ENCODE measurements at places on chromosomes 5 and 9.

DNA sequence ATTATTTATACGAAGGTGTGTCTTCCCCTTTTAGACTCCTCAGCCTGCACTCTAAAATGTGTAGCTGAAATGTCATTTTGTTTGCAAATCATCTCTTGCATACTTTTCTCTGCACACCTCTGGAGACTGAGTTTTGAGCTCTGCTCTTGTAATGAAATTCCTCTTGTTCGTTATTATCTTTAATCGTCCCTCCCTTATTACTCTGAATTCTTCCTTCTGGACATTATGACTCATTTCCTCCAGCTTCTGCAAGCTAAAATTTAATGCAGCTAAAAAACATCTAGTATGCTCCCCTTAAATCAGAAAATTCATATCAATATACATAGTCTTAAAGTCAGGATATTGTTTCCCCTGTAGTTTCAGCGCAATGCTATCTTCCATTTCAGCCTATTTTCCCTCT lies 13.5 kb downstream of the ISL1 start:
- no peak for DNase-seq

DNA sequence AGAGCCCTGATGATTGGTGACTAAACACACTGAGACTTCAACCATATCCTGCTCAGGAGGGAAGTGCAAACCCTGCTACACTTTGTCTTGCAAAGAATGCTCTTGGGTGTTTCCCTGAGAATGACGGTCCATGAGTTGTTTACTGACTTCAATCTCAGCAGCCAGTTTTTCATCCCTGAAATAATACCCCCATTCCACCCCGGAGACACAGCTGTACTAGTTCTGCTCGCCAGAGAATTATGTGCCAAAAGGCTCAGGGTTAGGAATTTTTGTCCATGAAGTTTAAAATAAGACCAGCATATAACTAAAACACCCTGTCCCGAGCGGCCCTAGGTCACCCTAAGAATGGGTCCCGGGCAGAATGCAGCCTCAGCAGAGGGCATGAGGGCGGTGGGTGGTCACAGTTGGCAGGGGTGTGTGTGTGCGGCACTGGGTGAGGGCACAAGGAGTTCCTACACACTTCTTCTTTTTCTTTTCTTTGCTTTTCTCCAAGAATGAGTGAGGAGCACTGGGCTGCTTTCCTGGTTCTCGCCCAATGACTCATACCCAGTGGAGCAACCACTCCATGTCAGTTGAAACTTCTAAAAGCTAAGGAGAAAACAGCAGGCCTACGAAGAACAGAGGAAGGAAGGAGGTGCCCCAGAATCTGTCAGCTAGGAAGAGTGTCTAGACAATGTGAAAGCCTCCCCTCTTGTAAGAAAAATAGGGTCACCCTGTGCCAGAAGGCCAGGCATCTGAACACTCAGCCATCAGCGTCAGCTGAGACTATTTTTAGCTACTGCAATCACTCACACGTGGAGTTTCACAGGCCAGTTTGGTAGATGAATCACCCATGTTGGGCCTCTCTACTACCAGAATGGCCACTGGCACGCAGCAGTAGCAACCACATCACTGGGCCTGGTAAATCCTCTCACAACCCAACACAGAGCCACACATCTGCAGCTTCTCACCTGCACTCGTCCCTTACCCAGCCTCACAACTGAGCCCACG lies 105.9 kb downstream of the DPYSL3 start:
- no peak for DNase-seq

DNA sequence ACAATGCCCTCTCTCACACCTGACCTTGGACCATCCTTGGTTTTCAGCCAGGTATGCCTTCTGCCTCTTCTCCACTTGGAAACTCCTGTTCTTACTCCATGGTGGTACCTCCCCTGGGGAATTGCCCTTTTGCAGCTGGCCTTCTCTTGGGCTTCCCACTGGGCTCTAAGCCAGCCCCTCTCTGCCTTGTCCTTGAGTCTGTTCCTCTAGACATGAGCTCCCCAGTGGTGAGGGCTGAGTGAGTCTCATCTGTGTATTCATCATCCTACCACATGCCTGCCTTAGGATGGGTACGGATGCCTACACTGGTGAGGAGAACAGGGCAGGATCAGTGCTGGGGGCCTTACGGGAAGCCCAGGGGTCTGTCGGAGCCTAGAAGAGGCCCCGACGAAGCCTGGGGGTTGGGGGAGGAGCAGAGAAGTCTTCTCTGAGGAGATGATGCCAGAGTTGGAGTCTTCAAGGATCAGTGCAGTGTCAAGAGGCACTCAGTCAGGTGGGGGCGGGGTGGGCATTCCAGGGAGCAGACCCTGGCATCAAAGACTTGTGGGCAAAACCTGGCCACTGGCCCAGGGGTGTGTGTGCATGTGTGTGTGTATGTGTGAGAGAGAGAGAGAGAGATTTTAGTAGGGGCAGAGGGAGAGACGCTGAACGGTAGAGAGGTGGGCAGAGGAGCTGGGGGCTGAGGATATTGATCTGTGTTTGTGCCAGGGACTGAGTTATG lies 5.2 kb upstream of the CRB2 start:
- no peak for DNase-seq

DNA sequence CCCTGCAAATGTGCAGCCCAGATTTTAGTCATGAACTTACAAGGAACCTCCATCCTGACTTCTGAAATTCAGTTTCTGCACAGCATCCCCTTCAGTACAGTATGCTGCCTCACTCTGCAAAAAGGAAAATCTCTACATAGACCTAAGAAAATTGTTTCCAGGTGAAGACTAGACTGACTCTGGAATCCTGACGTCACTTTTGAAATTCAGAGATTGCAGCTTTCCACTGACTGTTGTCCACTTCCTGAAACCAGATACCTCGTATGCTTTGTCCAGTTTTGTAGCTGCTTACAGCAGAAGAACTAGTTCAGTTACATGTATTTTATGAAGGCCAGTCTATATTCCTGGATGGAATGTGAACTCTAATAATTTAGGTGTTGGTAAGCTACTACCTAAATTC lies 629.3 kb upstream of the ST8SIA4 start:
- DNase-seq, result no peak

DNA sequence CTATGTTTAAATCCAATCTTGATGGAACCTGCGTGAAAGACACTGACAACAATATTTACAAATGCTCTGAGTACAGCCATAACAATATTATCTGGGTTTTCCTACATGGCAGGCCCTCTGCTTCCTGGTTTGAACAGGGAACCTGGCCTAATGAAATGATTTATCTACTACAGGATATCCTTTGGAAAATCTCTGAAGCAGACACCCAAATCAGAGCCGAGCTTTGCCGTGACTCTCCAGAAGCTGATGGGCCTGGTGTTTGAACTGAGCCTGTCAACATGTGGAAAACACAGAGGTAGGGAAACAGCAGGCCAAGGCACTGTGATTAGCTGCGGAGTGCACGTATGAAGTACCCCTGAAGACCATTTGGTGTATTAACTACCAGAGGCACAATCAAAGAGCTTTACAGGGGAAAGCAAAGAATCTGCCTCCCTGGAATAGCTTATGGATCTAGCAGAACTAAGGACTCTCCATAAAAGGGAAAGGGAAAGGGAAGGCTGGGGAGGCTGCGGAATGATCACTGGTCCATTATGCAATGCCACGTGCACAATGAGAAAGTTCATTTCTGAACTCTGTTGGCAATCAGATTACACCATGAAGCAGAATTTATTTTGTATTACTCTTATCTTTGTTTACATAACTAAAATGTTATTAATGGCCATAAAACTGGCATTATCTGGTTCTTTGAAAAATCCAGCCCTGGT lies 321.9 kb downstream of the EBF1 start:
- no peak for DNase-seq

DNA sequence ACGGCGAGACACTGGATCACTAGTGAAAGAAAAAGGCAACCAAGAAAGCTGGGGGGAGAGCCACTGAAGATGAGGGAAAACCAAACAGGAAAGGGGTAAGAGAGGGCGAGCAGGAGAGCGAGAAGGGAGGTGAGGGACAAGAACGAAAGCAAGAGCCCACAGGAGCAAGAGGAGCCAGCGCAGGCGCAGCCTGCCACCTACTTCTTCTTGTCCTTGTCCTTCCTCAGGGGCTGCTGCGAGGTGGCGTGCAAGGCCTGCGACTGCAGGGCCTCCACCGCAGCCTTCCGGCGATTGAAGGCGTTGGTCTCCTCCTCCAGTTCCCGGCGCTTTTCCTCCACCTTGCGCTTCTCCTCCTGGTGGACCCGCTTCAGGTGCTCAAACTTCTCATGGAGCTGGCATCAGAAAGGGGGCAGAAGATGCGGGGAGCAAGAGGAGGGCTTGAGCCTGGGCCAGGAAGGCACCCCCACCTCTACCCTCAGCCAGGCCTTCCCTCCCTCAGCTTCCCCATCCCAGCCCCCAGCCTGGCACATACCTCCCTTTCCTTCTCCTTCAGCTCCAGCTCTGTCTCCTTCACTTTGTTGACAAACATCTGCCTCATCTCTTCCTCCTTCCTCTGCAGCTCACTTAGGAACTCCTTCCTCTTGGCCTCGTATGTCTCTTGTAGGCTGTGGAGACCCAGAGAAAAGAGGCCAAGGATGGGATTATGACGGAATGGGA lies 13.5 kb downstream of the CCNI2 start:
- DNase-seq, result no peak

DNA sequence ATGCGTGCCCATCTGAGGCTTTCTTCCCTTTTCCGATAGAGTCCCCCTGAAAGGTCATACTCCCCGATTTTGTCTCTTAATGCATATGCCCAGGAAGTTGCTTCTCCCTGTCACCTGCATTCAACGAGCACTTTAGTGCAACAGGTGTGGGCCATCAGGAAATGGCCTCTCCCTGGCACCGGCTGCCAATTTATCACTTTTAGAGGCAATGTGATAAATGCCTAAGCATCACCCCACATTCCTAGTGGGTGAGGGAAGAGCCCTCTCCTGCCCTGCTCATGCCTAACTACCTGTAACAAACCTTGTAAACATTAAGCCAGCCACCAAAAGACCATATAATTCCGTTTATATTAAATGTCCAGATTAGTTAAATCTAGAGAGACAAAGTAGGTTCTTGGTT lies 1.1 kb upstream of the SNAPC3 start:
- DNase-seq, result no peak

DNA sequence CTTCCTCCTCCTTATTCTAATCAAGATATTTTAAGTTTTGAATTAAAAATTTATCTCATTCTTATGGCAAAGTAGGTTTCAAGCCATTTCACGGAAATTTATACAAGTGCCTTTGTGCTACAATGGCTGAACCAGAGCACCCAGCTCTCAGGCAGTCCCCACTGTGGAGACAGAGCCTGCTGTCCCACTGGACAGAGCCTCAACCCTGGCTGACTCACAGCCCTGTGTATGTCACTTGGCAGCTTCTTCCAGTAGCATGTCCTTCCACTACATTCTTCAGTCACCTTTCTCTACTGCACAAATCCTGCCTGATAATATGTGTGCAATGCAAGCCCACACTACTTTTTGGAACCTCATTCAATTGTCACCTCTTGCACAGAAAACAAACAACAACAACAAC lies 253.1 kb downstream of the PDE4D start:
- DNase-seq, result no peak

DNA sequence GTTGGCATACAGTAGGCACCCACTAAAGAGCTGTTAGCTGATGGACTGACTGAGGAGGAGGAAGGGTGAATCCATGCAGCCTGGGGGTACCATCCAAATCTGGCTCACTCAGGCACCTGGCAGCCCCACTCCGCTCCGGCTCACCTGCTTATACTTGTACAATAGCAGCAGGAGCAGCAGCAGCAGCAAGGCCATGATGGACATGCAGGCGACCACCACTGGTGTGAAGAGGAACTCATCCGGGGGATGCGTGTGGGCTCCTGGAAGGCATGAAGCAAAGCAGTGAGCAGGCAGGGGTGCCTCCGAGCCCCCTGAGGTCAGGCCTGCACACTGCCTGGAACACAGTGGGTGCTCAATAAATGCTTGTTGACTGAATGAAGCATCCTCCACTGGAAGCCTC lies 18.3 kb downstream of the CSF1R start:
- DNase-seq, result no peak

- no peak for DNase-seq
Observed at GRCh38 chr5:152393441-152393840, 11.6 kb downstream of the NMUR2 start.

- no peak for DNase-seq
Observed at GRCh38 chr9:122814545-122814944, 13.8 kb downstream of the PDCL start.

- no peak for DNase-seq
Observed at GRCh38 chr5:2282893-2283292, 400.2 kb upstream of the IRX4 start.

GRCh38 chr5:16539169-16539666 lies 73.6 kb upstream of the ZNF622 start:
- DNase-seq, result no peak

GRCh38 chr5:33276628-33276950 lies 164.2 kb upstream of the TARS1 start:
- no peak for DNase-seq

- DNase-seq, result no peak
Observed at GRCh38 chr5:67152400-67152799, 44.2 kb downstream of the CD180 start.

GRCh38 chr5:103993031-103993430 lies 430.4 kb upstream of the NUDT12 start:
- no peak for DNase-seq

DNA sequence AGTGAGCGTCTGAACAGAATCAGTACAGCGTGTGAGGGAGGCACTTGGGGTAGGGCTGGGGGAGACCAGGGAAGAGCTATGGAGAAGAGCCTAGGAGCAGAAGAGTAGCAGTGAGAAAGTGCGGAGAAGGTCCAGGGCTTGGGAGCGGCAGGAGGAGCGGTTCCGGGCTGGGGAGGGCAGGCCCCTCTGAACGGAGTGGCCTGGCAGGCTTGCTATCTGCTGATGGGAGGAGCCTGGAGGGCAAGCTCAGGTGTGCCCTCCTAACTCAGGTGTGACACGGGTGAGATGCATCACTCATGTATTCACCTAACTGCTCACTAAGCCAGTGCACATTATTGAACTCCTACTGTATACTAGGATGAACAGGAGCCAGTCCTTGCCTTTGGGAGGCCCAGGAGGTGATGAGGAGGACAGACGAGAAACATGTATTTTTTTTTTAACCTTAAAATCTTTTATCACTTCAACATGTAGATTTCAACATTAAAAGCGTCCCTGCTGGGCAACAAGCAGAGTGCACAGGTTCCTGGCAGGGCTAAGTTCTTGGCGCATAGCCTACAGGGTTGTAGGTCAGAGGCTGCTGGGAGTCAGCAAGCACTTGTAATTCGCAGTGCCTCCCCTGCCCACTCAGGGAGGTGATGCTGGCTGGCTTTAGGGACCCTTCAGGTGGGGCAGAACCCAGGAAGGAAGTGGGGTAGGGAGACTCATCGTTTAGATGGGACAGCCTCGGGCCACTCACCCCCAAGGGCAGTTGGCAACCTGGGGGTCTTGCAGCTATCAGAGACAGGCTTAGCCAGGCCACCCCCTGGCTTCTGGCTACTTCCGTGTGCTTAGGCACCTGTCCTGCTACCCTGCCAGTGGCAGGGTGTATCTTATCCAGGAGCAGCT lies 55.5 kb downstream of the TMOD1 start:
- no peak for DNase-seq

GRCh38 chr9:32969270-32969669 lies 32.2 kb downstream of the APTX start:
- DNase-seq, result no peak

GRCh38 chr9:89052470-89053097 lies 61.3 kb downstream of the S1PR3 start:
- DNase-seq, result no peak

Data from stimulated activated CD4-positive, alpha-beta T cell treated with anti-CD3 and anti-CD28 coated beads, TNF-alpha, amount 100 ng/mL, for 48 hours (primary cell).